ENCODE measurements at places on chromosomes 12 and 14.

- no peak for DNase-seq
Measured at GRCh38 chr12:53208877-53209463, 1.9 kb upstream of the ITGB7 start.

DNA sequence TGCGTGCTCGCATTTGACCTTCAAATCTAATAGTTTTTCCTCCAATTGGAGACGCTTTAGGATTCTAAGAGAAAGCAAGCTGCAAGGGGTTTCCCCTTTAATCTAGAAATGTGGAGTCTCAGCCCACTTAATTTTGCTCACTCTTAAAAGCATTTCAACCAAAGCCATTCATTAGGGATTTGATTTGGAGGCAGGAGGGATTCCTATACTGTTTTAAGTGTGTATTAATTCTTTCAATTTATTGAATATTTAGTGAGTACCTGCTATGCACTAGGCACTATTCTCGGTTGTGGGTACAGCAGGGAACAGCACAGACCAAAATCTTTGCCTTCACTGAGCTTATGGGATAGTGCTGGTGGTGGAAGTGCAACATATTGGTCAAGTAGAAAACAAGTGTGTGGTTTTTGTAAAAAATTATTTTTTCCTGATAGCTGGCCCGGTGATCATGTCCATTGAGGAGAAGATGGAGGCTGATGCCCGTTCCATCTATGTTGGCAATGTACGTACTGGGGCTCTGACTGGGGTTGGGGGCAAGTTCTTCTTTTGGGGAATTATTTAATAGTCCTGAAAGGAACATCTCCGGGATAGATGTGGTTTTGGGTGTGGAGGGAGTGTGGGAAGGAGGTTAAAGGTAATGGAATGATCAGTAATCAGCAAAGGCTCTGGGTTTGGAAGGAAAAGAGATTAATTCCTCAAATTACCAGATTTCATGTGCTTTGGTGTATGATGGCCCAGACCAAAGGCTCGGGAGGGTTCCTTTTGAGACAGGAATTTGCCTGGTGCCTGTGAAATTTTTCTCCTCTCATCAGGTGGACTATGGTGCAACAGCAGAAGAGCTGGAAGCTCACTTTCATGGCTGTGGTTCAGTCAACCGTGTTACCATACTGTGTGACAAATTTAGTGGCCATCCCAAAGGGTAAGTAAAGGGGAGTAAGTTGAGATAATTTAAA is 1.6 kb downstream of the PABPN1 start:
- no peak for DNase-seq

DNA sequence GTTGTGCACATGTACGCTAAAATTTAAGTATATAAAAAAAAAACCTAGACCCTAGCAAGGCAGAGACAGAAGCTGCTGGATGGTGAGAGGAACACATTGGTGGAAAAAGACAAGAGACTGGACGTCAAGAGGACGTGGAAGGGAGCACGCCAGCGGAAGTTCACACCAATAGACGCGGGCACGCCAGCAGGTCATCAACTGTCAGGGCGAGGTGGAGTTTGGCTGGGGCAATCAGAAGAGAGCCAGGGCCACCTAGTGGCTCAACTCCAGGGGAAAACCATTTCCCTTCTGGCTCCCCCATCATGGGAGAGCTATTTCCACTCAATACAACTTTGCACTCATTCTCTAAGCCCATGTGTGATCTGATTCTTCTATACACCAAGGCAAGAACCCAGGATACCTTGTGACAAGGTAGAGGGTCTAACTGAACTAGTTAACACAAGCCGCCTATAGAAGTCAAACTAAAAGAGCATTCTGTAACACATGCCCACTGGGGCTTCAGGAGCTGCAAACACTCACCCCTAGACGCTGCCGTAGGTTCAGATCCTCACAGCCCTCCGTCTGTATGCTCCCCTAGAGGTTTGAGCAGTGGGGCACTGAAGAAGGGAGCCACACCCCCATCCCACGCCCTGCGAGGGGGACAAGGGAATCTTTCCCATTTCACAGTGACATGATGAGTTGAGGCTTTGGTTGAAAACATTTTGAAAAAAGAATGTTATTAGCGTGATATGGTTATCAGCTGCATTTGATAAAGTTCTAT is 702.7 kb downstream of the TMTC2 start:
- no peak for DNase-seq

DNA sequence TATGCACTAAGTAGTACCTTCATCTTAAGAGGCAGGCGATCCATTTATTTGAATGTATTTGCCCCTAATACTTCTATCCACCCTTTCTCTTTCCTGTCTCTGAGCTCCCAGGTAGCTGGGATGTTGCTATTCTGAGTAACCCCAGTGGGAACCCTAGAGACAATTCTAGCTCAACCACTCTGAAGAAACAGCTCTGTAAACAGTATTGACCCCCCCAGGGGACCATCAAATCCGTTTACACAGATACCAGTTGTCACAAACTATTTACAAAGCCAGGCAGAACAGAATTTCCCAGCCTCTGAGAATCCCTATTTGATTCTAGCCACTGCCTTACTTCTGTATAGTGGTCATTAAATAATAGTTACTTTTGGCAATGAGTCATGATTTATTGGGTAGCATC is 64.9 kb downstream of the MIPOL1 start:
- no peak for DNase-seq

DNA sequence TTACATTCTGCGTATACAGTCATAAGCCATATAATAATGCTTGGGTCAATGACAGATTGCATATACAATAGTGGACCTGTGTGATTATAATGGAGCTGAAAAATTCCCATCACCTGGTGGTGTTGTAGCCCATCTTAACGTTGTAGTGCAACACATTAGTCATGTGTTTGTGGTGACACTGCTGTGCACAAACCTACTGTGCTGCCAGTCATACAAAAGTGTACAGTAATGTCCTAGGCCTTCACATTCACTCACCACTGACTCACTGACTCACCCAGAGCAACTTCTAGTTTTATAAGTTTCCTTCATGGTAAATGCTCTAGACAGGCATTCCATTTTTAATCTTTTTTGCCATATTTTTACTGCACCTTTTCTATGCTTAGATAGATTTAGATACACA is 194.8 kb upstream of the SEL1L start:
- no peak for DNase-seq

DNA sequence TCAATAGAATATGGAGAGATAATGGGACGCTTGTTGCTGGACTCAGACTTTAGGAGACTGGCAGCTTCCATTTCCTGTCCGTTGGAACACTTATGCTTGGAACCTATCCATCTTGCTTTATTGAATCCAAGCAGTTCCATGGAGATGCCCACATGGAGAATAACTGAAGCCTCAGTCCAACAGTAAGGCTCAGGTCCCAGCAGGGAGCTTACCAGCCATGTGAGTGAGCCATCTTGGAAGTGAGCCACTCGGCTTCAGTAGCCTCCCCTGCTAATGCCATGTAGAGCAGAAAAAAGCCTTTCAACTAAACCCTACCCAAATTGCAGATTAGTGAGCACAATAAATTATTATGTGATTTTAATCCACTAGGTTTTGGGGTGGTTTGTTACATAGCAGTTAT is 538.8 kb upstream of the STXBP6 start:
- DNase-seq = no peak

Data from stimulated activated CD8-positive, alpha-beta memory T cell treated with anti-CD3 and anti-CD28 coated beads, Interleukin-2, amount 100 ng/mL, for 1 hour (primary cell).